ENCODE measurements at places on chromosomes 5 and 9.

DNA sequence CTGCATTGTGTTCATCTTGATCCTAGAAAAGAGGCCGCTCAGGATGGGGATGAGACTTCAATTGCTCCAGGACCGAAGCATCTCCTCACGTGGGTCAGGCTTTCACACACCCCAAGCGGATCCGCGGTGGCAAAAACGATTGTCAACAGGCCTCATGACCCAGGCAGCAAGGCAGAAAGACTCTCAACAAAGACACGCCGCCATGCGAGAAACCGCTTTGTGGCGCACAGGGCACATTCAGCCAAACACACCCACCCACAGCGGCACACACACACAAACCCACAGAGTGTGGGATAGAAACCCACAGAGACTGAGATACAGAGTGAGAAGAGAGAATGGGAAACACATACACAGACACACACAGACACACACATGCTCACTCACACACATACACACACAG, 483.4 kb downstream of the SPATA31A7 start:
- DNase-seq: no peak

- no peak for DNase-seq
These were observed 4.5 kb downstream of the GPSM1 start for GRCh38 chr9:136331556-136332481.

DNA sequence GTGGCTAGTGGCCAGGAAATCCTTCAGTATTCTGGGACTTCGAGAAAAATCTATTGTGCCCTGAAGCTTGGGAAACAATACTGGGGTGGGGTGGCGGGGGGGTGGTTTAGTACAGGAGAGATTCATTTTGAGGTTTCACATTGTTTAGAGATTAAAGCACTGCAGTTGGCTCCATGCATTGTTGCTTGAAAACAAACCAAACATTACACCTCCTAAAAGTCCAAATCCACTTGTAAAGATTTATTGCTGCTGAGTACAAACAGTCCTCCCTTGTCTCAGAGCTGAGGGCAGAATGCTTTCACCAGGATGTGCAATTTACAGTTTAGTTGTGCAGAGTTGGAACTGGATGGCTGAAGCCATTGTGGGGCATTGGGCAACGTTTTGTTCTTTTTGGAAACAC, 49.4 kb downstream of the GGTA1 start:
- DNase-seq: no peak

DNA sequence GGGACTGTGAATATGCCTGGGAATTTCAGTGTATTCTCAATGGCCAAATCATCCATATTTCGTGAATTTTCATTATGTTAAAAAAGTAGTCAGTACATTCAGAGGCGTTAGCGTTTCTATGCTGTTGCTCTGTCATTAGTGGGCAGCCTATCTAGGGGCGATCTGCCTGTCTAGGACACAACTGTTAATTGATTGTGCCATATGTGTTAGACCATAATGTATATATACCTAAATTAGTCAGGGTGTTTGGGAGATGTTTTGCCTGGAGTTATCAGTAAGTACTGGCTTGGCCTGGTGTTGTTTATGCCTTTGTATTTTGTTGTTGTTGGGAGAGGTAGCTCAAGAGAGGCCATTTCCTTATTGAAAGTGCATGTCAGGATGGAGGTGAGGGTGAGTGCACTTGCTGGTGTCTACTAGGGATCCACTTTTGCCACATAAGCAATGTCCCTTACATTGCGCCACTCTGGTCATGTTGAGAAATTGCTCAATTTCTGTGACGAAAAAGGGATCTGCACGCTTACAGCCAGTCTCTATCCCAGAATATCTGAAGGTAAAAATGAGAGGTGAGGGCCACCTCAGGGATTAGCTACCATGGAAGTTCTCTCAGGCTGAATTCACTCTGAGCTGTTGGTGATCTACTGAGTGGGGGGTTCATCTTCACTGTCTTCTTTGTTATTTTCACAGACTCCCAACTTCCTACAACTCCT, 123.3 kb downstream of the ST8SIA4 start:
- DNase-seq: no peak
